ENCODE measurements at places on chromosomes 12 and 14.

- DNase-seq: no peak
These were observed 30.0 kb downstream of the ALX1 start for GRCh38 chr12:85310025-85310424.

DNA sequence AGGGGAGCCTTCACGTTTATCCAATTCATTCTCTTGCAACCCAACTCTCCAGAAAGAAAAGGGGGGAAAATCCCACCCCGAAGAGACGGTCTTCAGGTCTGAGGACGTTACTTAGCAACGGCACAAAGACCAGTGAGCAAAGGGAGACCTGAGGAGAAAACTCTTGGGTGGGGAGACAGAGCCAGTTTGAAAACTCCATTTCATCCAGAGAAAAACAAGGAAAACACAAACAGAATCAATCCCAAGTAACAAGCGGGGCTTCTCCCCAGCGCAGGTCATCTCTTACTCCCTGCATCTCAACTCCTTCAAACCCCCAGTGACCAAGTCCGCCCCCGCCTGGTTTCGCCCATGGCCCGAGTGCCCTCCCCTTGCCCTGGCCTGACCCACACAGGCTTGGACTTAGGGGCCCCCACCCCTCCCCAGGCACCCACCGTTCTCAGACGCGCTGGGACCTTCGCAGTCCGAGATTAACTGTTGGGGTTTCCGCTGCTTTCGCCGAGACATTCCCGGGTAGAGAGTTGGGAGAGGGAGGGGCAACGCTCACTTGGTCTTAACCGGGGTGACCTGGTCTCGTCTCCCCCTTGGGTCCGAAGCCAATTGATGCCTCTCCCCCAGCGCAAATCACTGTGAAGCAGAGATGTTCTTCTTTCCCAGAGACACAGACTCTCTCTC, 10.4 kb upstream of the SALL2 start:
- DNase-seq: no peak

DNA sequence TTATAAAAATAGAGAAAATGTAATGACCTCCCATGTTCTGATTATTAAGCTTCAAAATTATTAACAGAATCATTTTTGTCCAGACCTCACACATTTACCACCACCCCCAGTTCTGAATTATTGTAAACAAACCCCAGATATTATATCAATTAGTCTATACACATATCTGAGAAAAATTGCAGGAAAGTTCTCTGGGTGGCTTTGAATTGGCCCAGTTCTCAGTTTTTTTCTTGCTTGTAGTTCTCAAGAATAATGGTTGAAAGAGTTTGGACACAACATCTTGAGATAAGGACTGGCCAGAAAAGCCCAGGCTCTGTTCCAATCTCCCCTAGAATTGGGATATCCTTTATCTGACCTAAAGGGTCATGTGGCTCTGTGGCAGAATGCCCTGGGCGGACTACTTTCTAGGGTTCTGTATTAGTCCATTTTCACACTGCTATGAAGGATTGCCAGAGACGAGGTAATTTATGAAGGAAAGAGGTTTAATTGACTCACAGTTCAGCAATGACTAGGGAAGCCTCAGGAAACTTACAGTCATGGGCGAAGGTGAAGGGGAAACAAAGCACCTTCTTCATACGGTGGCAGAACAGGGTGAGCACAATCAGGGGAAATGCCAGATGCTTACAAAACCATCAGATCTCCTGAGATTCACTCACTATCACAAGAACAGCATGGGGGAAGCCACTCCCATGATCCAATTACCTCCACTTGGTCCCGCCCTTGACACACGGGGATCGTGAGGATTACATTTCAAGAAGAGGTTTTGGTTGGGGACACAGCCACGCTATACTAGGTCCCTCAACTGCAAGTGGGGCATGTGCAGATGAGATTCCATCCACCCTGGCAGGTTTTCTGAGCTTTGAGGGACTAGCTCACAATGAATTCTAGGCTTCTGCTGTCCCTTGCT, 1504.6 kb upstream of the FLRT2 start:
- no peak for DNase-seq

DNA sequence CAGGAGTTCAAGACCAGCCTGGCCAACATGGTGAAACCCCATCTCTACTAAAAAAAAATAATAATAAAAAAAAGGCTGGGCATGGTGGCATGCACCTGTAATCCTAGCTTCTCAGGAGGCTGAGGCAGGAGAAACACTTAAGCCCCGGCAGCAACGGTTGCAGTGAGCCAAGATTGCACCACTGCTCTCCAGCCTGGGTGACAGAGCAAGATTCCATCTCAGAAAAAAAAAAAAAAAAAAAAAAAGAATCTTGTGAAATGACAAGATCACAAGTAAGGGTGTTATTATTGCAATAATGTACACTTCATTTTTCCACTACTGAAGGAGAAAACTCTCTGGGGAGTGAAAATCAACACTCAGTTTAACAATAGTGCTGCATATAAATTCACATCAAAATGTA, 8.8 kb upstream of the PTGR2 start:
- no peak for DNase-seq

GRCh38 chr14:65239938-65240296, 137.6 kb upstream of the MAX start:
- DNase-seq: no peak

- no peak for DNase-seq
These were observed 85.1 kb downstream of the PITPNM2 start for GRCh38 chr12:123065676-123066383.

DNA sequence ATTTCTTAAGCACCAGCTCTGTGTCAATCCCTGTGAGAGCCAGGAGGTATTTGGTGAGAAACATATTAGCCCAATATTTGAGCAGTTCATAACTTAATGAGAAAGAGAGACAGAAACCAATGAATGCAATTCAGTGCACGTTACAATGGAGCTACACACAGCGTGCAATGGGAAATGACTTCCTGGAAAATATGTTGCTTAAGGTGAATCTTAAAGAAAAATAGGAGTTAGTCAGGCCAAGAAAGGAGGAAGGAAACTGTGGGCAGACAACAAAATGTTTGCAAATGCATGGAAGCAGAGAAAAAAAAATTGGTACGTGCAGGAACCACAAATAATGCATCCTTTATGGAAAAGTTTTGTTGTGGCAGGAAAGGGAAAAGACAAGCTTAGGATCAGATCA, 481.7 kb downstream of the BCAT1 start:
- peak; percentile 3 for DNase-seq

- DNase-seq: peak; percentile 21
These were observed 50.5 kb downstream of the ATF7 start for GRCh38 chr12:53575502-53576249.

- DNase-seq: no peak
These were observed 438.8 kb downstream of the EGLN3 start for GRCh38 chr14:33511851-33512640.

- peak; percentile 42 for DNase-seq
These were observed 10.5 kb upstream of the NUAK1 start for GRCh38 chr12:106149096-106149784.

- no peak for DNase-seq
These were observed 103.7 kb upstream of the LGR5 start for GRCh38 chr12:71335963-71336257.

DNA sequence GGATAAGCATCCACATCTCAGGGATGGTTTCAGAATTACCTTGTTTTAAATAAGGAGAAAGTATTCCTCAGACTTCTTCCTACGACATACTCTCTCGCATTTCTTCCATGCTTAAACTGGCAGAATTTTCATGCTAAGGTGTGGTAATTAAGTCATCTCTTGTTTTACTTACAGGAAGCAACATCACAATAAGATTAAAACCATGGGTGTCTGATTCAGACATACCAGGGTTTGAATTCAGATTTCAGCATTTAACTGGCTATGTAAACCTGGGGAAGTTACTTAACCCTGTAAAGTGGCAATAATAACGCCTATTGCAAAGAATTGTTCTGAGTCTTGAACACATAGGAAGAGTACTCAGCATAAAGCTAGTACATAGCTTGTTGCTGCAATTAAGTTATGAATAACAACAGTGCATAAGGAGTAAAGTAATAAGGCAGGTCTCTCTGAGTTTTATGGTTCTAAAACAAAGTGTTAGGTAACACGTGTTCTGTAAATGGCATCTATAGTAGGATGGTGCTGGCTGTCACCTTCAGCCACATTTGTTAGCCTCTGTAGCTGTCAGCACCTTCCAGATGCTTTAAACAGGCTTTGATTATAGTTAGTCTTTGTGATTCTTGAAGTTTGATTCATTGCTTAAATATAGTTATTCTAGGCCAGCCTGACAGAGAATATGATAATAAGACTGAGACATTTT, 38.8 kb downstream of the IFT43 start:
- no peak for DNase-seq

DNA sequence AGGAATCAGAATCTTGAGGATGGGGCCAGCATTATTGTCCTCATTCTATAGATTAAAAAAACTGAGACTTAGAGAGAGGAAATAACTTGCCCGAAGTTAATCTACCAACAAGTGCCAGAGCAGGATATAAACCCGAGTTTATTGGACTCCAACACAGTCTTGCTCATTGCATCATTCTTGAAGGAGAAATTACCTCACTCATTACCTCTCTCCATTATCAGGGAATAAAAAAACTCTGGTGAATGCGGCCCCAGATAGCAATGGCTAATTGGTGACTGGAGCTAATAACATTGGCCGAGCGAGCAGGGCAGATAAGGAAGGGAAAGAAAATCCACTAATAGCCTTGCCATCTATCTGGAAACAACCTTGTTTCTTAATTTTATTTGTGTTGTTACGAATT, 24.7 kb upstream of the TMED10 start:
- DNase-seq: no peak

DNA sequence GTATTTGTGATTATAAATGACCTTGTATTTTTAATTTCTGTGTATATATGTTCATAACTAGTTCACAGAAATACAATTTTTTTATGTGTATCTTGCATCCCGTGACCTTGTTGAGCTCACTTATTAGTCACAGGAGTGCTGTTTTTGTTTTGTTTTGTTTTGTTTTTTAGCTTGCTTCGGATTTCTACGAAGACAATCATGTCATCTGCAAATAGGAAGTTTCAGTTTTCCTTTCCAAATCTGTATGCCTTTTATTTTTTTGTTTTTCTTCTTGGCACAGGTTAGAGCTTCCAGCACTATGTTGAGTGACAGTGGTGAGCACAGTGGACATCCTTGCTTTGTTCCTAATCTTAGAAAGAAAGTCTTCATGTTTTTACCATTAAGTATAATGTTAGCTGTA, 229.2 kb upstream of the GARIN6 start:
- DNase-seq: no peak

- DNase-seq: no peak
These were observed 239.3 kb downstream of the TRHDE start for GRCh38 chr12:72511498-72511897.

DNA sequence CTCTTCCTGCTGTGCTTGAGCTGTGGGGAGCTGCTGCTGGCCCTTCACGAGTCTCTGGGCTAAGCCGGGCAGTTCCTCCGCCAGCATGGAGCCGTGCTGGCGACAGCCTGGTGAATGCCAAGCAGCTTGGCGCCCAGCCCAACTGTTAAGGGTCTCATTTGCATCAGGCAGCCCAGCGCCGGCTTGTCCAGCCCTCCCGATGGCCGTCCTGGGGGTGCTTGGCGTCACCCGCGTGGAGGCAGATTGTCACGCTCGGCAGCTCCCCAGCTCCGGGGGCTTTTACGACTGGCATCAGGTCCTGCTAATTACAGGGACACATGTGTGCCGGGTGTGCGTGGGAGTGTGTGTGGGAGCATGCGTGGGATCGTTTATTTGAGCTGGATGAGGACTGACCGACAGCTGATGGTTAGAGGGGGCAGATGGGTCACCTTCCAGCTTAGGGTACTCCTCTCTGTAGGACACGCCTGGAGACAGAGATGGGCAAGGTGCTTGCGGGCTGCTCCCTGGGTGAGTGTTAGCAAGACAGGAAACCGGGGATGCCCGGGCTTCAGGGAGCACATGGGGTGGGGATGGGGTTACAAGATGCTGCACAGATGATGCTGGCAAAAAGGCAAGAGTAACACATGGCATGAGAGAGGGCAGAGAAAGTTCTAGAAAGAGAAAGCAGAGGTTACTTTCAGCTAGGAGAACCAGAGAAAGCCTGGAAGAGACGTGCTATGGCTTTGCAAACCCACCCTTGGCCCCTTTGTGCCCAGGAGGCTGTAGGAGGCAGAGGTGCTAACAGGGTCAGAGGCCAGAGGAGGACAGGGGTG, 64.1 kb downstream of the KIF26A start:
- peak; percentile 21 for DNase-seq

DNA sequence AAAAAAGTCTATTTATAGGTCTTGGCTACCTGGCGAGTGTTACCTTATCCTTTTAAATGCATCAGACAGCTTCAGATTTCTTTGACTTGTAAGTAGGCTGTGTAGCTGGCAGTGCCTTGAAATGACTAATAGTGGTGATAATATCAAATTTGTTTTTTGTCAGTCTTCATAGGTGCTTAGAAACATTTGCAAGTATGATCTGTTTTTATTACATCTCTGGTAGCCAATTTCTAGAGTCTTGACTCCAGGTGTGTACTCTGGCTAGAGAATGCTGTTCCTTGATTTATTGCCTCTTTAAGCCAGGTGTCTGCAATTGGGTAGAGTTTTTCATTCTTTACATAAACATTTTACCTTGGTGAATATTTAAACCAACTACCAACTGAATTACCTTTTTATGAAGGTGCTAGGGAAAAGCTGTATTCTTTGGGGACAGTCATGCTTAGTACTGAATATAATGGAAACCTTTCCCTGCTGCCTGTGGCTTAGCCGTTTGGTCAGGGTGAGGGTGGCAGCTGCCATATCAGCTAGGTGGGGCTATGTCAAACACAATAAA, 32.6 kb downstream of the MLXIP start:
- DNase-seq: no peak

GRCh38 chr12:27179400-27180214, 64.5 kb upstream of the STK38L start:
- peak; percentile 74 for DNase-seq

GRCh38 chr14:20772650-20773049, 4.4 kb downstream of the EDDM3B start:
- DNase-seq: no peak

DNA sequence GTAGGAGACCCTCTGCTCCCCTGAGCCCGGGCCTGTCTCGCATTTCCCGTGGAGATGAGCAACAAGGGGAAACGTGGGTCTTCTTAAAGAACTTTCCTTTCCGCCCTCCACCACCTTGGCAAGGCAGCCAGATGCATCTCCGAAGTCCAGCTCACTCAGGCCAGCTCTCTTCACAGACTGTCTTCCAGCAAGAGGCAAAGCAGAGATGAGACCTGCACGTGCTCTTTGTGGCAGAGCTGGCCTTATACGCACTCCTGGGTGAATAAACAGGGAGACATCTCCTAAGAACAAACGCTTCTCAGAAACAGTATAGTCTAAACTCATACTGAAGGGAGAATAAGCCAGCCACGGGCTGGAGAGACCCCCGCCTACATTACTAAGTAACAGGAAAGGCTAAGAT, 1.3 kb upstream of the BDKRB1 start:
- DNase-seq: no peak

GRCh38 chr14:58455593-58456265, 28.2 kb downstream of the KIAA0586 start:
- DNase-seq: no peak

Measured in KBM-7 (cell line).